ENCODE measurements at places on chromosomes 11 and 22.

GRCh38 chr22:47836957-47837356, 1074.5 kb downstream of the TBC1D22A start:
- no peak for DNase-seq

GRCh38 chr11:100353083-100353482, 334.0 kb upstream of the ARHGAP42 start:
- no peak for DNase-seq

GRCh38 chr22:23380911-23381310, 199.2 kb downstream of the IGLL1 start:
- no peak for DNase-seq

- no peak for DNase-seq
Measured at GRCh38 chr11:68927280-68928135, 23.8 kb downstream of the IGHMBP2 start.

DNA sequence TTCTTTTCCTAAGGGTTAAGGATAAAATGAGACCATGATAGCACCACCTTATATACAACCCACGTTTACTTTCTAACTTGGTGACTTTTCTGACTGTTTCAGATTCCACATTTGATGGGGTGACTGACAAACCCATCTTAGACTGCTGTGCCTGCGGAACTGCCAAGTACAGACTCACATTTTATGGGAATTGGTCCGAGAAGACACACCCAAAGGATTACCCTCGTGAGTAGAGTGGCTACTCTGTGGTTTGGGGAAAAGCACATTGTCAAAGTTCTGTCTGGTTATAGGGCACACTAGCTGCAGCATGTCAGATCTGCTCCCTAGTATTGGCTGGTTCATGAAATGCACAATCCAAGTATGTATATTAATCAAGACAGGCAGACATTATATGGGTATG, 117.3 kb downstream of the SPON1 start:
- DNase-seq, result no peak

All from neural crest cell (in vitro differentiated cells).